ENCODE measurements at places on chromosomes 16 and 17.
A peak's percentile ranks its signal among the peaks of the same experiment; 100 is the strongest.

DNA sequence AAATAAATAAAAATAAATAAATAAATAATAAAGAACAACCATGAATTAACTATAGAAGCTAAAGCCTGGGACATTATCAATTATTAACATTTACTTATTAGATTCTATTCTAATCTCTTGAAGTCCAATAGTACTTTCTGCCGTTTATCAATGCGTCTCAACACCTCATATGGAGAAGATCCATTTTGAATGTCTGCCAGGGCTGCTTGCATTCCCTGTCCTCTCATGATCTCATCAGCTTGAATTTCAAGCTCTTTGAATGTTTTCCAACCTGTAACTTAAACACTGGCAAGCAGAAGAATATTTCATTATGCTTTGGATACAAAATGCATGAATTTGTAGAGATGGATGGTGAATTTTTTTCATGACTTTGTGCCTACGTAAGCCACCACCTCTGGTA lies 191.9 kb upstream of the ANKFN1 start:
- ATAC-seq, result no peak

- no peak for ATAC-seq
Measured at GRCh38 chr16:11202260-11203091, 53.5 kb downstream of the SOCS1 start.

- peak; percentile 50 for ATAC-seq
Measured at GRCh38 chr17:44774271-44775135, 15.7 kb downstream of the ADAM11 start.

DNA sequence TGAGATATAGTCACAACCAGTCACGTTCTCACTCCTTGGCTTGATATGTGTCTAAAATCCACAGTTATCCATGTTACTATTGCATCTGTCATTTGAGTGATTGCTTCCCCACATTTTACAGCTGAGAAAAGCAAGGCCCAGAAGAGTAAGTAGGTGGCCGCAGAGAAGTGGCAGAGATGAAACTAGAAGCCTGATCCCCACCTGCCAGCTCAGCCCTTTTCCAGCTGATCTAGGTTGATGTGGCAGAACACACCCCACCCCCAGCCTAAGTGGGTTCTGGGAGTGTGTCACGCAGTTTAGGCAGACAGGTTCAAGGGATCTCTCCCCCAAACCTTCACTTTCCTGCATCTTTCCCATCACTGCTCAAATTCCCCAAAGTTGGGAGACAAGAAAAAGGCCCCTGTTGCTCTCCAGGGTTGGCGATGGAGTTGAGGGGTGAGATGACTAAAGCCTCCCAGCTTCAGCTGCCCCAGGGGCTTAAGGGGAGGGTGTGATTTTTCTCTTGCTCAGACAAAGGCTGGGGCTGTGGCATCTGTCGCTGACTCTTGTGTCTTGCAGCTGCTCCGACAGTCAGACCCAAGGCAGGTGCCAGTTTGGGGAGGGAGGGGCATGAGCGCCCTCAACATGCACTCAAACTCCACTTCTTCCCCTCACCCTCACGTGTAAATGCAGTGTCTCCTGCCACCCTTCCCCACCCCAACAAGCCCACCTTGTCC lies 48.9 kb upstream of the LHX1 start:
- no peak for ATAC-seq

GRCh38 chr17:10120109-10120485 lies 78.3 kb downstream of the GAS7 start:
- ATAC-seq, result no peak

- peak; percentile 77 for ATAC-seq
Measured at GRCh38 chr17:50269477-50270434, 4.5 kb upstream of the TMEM92 start.

GRCh38 chr17:17671369-17672129 lies 9.7 kb upstream of the RAI1 start:
- ATAC-seq, result no peak

GRCh38 chr17:76720211-76720610 lies 6.2 kb downstream of the JMJD6 start:
- ATAC-seq, result no peak

- ATAC-seq, result no peak
Measured at GRCh38 chr16:78478267-78478861, 378.9 kb downstream of the WWOX start.

- ATAC-seq, result peak; percentile 78
Measured at GRCh38 chr16:87487361-87487924, 5.4 kb downstream of the ZCCHC14 start.

DNA sequence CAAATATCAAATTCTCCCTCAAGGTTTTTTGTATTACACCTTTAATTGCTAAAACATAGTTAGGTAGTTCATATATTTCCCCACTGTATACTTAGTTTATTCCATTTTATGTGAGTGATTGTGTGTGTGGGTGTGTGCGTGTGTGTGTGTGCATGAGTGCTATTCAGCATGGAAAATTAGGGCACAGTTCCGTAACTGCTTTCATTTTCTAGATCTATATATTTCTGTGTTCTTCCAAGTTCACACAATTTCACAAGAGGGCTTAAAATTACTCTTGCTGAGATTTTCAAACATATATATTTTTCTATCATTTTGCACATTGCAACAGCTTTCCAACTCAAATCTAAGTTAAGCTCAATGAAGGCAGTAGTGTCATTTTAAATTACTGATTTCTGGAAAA lies 782.9 kb upstream of the SOX9 start:
- ATAC-seq, result no peak

DNA sequence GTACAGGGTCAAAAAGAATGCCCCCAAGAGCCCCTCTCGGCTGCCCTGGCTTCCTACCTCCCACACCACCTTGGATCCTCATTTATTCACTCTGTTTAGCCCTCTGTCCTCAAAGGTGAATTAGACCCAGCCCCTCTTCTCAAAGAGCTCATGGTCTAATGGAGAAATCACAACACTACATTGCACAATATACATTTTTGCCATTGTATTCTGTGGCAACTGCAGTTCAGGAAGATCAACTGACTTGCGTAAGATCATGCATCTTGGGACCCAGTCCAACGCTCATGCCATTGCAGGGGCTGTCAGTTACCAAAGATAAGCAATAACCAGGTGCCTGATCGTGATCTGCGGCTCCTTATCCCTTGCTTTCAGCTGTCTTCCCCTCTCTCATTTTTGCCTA lies 1.4 kb downstream of the KRT38 start:
- no peak for ATAC-seq

GRCh38 chr16:6192532-6192931 lies 1094.9 kb upstream of the EEF2KMT start:
- no peak for ATAC-seq

GRCh38 chr16:83211711-83212110 lies 584.9 kb downstream of the CDH13 start:
- ATAC-seq, result no peak

GRCh38 chr17:34306466-34306865 lies 12.8 kb upstream of the CCL8 start:
- ATAC-seq, result peak; percentile 35

DNA sequence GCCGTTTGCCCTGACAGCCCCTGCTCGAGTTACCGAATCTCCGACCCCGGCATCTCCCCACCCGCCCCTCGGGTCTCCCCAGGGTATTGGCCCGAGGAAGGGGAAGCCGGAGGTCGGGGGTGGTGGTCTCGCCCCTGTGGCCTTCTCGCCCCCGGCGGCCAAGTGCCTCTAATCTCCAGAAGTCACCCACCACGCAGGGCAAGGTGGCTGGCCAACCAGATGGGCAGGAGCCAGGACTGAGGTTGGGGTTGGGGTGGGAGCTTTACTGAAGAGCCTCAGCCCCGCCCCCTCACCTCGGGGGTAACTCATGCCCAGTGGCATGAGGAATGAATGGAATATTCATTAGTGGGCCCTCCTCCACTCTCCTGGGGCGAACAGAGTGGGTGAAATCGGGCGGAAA lies 637 bp downstream of the DHRS11 start:
- ATAC-seq, result peak; percentile 48

Data from motor neuron (in vitro differentiated cells).